ENCODE measurements at places on chromosomes 13 and 19. TPM values are rescaled to one million over a fixed set of nuclear protein-coding genes. Genes with fewer than 3 reads are reported as not detected.
A peak's percentile ranks its signal among the peaks of the same experiment; 100 is the strongest.

GRCh38 chr19:29297381-29297780, 84.4 kb upstream of the UQCRFS1 start:
- no peak for DNase-seq

- no peak for DNase-seq
These were observed 163.1 kb upstream of the MIR17HG start for GRCh38 chr13:91184244-91184926.

DNA sequence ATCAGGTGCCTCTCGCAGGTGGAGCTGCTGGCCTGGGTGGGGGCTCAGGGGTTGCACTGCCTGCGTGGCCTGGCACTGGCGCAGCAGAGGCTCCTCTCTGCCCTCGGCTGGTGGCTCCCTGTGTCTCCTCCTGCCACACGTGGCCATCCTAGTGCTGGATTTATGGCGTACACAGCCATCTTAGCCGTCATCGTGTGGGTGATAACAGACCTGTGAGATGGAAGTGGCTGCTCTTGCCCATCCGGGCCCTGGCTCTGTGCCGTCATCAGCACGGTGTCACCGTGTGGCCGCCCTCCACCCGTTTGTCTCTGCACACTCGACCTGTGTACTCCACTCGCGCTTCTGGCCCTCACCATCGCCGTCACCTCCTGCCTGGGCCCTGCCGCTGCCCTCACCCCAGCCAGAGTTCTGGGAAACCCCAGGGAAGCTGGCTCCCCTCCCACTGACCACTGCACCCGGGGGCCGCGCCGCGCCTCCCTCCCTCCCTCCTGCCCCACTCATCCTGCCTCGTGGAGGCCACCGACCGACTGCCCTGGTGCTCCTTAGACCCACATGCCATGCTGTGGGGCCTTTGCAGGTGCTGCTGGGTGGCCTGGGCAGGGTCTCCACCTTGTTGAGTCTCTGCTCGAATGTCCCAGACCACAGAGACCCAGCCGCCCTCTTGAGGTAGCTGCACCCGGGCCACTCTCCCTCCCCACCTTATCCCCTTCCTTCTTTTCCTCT, 29.5 kb downstream of the TMEM255B start:
- peak; percentile 55 for DNase-seq

DNA sequence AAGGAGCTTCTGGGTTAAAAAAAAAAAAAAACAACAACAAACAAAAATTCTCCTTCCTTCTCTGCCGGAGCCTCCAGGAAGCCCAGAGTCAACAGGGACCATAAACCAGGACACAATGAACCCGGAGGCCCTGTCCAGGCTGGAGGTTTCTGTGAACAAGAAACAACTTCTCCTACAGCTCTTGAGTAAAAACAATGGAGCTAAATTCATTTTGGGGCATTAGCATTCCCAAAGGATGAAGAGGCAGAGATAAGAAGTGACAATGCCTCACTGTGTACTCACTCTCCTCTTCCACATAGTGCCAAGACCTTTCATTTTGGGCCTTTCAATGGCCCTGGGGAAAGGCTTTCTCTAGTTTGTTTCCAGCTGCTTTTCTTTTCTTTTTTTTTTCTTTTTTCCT, 9.0 kb downstream of the RHPN2 start:
- no peak for DNase-seq

GRCh38 chr19:10680545-10681135, 20.6 kb upstream of the QTRT1 start:
- DNase-seq: peak; percentile 5

DNA sequence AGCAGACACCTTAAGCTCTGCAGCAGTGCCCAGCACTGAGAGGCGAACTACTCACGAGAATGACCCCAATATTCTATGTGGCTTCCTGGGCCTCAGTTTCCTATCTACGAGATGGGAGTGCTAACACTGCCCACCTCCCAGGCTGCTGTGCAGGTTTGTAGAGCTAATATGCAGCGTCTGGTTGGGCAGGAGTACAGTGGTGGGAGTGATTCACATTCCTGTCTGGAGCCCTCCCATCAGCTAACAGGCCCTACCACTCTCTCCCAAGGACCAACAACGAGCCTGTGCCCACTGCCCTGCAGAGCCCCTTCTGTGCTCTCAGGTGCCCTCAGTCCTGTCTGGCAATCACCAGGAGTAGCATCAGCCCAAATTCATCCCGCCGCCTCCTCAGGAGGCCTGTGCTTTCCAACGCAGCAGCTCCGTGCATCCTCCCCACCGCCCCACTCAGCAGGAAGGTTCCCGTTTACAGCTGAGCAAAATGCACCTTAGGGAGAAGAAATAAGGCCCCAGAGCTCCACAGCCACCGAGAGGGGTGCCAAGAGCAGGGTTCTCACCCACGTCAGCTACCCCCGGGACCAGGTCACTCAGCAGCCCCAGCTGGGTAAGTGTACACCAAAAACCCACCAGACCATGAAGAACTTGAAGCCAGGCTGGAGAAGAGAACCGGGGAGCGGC, 6.6 kb downstream of the AKT2 start:
- no peak for DNase-seq

- DNase-seq: no peak
These were observed 310.7 kb downstream of the MYO16 start for GRCh38 chr13:108940121-108940520.

GRCh38 chr19:46775642-46776258, 12.6 kb downstream of the SLC1A5 start:
- no peak for DNase-seq

DNA sequence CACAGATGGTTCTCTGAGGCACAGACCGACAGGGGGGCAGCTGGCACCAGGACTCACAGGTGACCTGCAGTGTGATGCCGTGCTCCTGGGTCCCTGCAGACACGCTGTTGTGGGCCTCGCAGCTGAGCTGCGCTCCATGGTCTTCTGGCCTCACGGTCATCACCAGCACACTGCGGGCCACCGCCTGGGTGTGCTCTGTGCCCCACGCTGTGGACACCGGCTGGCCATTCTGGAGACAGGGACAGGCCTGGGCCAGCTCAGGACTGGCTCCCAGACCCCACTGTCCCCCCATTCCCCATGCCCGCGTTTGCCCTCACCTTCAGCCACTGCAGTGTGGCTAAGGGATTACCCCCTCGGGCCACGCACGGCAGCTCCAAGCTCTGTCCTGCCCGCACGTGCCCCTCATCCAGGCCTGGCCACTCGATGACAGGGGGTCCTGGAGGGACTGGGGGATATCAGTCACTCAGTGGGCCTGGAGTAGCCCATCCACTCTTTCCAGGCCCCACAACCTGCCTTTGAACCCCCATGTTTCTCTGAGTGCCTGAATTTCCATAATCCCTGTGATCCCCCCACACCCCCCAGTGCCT, 3.3 kb downstream of the NPHS1 start:
- no peak for DNase-seq

DNA sequence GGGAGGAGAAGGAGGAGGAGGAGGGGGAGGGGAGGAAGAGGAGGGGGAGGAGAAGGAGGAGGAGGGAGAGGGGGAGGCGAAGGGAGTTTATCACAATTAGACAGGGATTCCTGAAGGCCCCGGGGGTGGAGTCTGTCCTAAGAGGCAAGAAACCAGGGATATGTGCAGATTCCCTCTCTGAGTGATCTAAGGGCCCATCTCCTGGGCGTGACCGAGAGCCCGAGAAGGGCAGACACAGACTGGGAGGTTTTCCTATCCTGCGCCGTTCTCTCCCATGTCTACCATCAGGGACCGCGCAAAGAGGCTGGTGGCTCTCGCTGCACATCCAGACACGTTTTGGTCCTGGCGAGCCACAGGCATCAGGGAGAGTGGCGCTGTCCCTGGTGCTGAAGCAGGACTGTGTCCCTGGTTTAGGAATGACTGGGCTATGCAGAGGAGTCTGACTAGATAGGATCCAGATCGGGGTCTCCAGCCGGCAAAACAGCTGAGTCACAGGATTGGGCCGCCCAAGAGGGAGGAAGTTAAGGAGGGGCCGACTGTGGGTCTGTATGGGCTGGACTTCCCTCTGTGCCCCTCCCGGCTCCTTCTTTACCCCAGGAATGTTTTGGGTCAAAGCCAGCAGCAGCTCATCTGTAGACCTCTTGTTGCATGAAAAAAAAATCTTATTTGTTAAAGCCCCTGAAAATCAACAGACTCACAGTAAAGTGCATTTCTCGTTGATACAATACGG, 17.9 kb upstream of the ZNF175 start:
- DNase-seq: peak; percentile 81

DNA sequence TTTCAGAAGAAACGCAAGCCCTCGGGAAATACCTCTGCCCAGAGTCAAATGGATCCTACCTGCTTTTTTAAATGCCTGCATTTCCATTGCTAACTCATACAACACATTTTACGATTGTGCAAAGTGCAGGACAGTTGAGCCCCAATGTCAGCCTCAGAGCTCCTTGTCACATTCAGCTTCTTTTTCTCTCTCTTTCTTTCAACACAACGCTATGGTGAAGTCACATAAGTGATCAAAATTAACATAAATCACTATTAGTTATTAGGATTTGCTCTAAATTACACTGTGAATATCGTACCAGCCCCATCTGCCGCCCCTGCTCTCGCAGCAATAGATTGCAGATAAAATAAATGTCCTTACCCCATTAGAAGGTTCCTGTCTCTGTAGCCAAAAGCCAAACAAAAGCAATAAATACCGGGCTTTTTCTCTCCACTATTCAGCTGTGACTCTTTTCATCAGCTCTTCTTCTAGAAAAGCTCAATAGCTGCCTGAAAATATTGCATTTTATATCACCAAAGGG, 8.8 kb downstream of the POU4F1 start:
- DNase-seq: no peak

DNA sequence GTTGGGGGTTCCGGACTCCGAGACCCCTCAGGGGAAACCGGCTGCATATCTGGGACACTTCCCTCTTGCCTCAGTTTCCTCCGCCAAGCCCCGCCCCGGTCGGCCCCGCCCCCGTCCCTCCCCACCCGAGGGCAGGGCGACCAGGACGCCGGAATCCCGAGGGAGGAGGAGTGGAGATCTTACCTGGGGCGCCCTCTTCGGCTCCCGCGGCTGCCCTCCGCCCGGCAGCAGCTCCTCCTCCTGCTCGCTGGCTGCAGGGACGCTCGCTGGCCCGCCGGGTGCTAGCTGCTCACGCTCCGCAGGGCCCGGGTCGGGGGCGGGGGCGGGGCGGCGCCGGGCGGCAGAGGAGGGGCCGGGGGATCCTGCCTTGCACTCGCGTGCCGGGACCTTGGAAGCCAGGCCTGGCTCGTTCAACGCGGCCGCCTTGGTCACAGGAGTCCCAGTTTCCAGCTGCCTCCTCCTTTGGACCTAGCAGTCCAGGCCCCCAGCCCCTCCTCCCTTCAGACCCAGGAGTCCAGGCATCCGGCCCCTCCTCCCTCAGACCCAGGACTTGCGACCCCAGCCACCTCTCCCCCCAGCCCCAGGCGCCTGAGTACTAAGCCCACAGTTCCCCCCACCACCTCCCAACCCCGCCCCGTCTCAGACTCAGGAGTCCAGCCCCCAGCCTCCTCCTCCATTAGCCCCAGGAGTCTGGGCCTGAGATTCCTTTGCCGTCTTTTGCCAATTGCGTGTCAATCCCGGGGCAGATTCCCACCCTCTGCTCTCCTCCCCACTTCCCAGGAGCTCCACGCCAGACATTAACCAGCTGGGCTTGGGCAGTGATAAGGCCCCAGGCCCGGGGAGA, at the start of gene NTF4:
NTF4 (minus strand) TSS at position 51 of the 844 bp plus-strand sequence. CDS start 2,821 bp downstream, outside the sequence.
- DNase-seq: no peak

DNA sequence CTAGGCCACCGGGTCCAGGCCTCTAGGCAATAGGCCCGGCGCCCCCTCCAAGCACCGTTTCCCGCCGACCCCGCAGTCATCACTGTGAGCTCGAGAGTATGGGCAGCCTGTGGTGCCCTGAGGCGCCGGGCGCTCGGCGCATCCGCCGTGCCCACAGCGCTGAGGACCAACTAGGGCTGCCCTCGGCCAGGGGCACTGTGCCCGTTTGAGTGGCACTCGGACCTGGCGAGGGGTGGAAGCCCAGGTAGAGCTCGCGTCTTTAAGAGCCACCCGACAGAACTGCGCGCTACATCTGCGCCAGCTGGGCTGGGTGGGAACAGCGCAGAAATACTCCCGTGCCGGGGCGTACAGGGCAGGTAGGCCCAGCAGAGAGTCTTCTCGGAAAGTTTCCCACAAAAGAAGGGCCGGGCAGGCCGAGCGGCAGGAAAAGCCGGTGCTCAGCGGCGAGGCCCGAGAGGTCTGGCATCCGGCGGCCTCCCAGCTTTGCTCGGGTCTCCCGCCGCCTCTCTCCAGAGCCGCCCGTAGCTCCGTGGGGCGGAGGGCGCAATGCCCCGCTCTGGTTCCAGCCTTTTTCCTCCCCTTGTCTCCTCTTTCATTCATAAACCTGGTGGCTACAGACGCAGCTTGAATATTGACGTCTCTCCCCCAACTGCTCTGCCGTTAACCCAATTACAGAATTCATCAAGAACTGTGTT, 5.4 kb upstream of the SOX1 start:
- no peak for DNase-seq

GRCh38 chr13:58617880-58618665, 986.5 kb downstream of the PCDH17 start:
- no peak for DNase-seq

- no peak for DNase-seq
These were observed 11.1 kb upstream of the VSTM2B start for GRCh38 chr19:29514525-29515232.

DNA sequence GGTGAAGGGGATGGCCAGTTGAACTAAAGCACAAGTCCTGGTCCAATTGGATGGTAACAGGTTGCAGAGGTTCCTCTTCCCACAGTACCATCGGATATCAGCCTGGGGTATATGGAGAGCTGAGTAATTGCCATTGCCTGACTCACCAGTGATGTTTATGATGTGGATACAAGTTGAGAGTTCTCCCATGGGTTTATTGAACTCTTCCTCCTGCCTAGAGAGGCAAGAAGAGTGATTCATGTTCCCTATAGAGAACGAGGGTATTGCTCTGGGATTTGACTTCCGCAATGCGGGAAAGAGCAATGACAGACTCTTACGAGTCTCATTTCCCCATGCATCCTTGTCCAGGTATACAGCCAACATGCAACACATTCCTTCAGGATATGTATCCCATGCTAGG, 111.3 kb upstream of the PCDH9 start:
- no peak for DNase-seq

MBOAT7 gene
- total RNA-seq: 15.1 TPM

RNF113B gene
- not detected for total RNA-seq

LILRB2 gene
- total RNA-seq: 2.9 TPM

PRSS57 gene
- total RNA-seq: not detected

TMEM38A gene
- total RNA-seq: 42.7 TPM

NLRP4 gene
- total RNA-seq: not detected

FCER2 gene
- total RNA-seq: 0.30 TPM

CGB3 gene
- not detected for total RNA-seq

FOSB gene
- total RNA-seq: 0.32 TPM

Data from Right ventricle myocardium inferior (tissue), 1 donor.